Upper lobe of left lung (tissue), 6 donors: ENCODE measurements at places on chromosomes 12 and 14. TPM values are rescaled to one million over a fixed set of nuclear protein-coding genes. Genes with fewer than 3 reads are reported as not detected.

The HOXC6 gene
- total RNA-seq, result not detected

The SERPINA5 gene
- total RNA-seq, result 1.5 TPM

The ACOT6 gene
- not detected for total RNA-seq

The RD3L gene
- not detected for total RNA-seq

The MYO1H gene
- 0.17 TPM for total RNA-seq

The SLC39A5 gene
- total RNA-seq, result not detected

The IKZF4 gene
- 5.9 TPM for total RNA-seq

GRCh38 chr12:62296001-62296400 lies 35.8 kb downstream of the USP15 start:
- H3K36me3 ChIP-seq, result no peaks in the 10 kb centered on the region
- no peak overlapping the region for H3K27ac ChIP-seq
- no peaks in the 10 kb centered on the region for H3K27me3 ChIP-seq
- no peak for DNase-seq
- no peak overlapping the region for H3K4me3 ChIP-seq

DNA sequence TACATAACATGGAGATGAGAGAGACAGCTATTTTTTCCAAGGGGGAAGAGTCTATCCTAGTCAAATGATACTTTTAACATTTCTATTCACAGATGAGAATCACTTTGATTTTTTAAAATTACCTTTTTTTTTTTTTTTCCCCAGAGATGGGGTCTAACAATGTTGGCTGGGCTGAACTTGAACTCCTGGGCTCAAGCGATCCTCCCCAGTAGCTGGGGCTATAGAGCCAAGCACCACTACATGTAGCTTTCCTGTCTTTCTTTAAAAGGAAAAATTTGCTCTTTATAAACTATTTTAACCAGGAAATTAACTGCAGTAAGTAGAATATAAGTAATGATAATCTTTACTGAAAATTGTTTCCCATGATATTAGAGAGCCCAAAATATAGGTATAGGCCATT lies 3.3 kb downstream of the PRICKLE1 start:
- no peak overlapping the region for H3K4me3 ChIP-seq
- peaks cover 6% of the 10 kb centered on the region for H3K27me3 ChIP-seq
- no peaks in the 10 kb centered on the region for H3K36me3 ChIP-seq
- H3K4me1 ChIP-seq, result peaks cover 37% of the 10 kb centered on the region

DNA sequence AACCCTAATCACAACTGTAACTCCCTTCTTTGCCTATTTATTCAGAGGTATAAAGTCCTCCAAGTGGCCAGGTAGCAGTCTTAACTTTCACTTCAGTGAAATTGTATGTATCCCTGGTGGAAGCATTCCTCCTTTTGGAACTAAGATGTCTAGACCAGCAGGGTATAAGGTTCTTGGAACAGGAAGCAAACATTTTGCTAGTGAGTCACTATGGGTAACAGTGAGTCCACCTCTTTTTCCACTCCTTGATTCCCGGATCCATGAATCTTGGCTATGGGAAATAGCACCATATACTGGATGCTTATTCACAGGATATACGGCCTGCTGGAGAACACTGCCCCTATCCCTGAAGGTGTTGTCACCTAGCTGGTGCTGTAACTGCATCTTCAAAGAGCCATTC lies 80.2 kb downstream of the KCNA5 start:
- no peak for DNase-seq
- H3K4me1 ChIP-seq, result no peaks in the 10 kb centered on the region
- no peaks in the 10 kb centered on the region for H3K36me3 ChIP-seq
- no peaks in the 10 kb centered on the region for H3K27me3 ChIP-seq

DNA sequence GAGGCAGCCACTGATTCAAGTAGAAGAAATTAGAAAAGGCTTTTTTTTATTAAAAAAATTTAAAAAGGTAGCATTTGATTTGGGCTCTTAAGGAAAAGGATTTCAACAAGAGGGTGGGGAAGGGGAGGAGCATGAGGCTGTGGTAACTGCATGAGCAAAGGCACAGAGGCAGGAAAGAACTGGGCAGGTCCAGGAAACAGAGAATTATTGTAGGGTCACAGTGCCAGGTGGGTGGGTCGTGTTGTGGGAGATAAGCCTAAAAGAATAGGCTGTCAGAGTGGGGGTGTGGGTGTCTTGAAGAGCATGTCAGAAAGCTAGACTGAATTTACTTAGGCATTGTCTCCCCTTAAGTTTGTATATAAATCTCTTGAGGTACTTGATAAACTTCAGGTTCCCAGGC lies 7.8 kb downstream of the LIMA1 start:
- DNase-seq, result no peak
- no peak overlapping the region for H3K4me3 ChIP-seq
- H3K4me1 ChIP-seq, result peaks cover 42% of the 10 kb centered on the region

DNA sequence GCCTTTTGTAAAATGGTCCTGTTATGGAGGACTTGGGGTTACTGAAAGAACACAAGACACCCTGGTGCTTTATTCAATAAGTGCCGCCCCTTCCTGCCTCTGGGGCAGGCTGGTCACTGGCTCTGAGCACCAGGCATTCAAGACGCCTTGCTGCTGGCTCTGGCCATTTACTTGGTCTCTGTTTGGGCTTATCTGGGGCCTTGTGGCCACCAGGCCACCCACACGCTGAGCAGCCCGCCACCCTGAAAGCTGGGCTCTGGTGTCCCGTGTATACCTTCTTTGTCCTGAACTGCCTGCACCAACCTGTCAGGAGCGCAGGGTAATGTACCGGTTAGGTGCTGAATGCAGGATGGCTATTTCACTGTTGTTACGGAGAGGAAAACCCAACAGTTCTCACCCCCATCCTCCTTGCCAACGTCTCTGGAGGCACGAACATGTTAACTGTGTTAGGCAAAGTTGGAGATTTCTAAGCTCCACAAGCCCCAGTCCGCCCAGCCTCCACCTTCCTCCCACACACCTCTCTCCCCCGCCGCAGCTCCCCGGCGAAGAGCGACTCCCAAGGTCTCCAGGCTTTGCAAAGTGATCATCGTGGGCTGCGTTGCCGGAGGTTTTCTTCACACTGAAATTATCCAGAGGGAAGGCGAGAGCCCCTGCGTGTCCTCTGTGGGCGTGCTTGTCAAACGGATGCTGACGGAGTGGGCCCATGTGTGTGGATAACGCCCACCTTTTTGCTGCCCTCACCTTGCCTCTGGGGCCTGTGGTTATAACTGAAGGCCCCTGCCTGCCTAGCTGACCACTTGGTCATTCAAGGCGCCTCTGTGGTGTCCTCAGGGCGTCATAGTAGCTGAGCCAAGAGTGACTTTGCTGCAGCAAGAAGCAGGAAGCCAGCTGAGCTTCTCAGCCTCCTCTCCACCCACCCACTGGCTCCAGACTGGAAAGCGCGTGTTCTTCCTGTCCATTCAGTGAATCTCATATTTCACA lies 18.8 kb upstream of the BEGAIN start:
- H3K4me3 ChIP-seq, result no peak overlapping the region
- H3K27me3 ChIP-seq, result no peaks in the 10 kb centered on the region
- H3K27ac ChIP-seq, result no peak overlapping the region
- no peaks in the 10 kb centered on the region for H3K36me3 ChIP-seq

- H3K36me3 ChIP-seq, result no peaks in the 10 kb centered on the region
- no peak overlapping the region for H3K27ac ChIP-seq
- DNase-seq, result no peak
- no peak overlapping the region for H3K4me3 ChIP-seq
- no peaks in the 10 kb centered on the region for H3K4me1 ChIP-seq
Measured at GRCh38 chr12:117582135-117582784, 220.8 kb upstream of the NOS1 start.

DNA sequence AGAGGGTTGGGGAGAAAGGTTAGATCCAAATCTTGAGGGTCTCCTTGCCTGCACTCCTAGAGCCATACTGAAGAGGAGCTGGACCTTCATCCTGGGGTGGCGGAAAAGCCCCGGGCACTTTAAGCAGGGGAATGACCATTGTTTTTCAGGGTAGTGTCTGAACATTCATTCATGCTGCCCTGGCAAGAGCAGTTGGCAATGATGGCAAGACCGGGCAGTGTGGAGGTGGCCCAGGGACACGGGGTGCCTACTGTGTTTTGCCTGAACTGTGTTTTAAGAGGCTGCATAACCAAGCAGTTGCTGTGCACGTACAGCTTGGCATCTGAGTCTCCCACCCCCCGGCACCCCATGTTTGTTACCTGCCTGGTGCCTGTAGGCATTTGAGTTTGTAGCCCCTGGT lies 14.7 kb downstream of the TPCN1 start:
- no peak for DNase-seq
- H3K27me3 ChIP-seq, result no peaks in the 10 kb centered on the region
- H3K4me1 ChIP-seq, result peaks cover 56% of the 10 kb centered on the region

DNA sequence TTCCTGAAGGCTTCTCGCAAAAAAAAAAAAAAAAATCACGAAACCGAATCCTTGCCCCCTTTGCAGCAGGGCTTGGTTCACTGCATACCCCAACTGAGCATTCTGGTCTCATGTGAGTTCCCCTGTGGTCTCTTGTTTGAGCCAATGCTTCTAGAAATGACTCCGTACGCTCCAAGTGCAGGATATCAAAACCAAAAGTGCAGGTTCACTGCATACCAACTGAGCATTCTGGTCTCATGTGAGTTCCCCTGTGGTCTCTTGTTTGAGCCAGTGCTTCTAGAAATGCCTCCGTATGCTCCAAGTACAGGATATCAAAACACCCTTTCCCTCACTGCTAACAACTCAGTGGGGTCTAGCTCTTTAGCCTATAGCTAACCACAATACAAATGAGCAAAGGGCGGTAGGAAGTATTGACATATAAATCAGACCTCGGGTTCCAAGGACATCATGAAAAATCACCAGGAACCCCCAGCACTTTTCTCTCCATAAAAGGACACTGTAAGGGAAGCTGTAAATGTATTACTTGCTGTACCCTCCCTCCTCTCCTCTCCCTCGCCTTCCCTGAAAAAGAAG lies 206.3 kb upstream of the NOS1 start:
- no peaks in the 10 kb centered on the region for H3K4me1 ChIP-seq
- no peak overlapping the region for H3K4me3 ChIP-seq
- H3K27me3 ChIP-seq, result no peaks in the 10 kb centered on the region
- no peak for DNase-seq
- no peaks in the 10 kb centered on the region for H3K36me3 ChIP-seq

DNA sequence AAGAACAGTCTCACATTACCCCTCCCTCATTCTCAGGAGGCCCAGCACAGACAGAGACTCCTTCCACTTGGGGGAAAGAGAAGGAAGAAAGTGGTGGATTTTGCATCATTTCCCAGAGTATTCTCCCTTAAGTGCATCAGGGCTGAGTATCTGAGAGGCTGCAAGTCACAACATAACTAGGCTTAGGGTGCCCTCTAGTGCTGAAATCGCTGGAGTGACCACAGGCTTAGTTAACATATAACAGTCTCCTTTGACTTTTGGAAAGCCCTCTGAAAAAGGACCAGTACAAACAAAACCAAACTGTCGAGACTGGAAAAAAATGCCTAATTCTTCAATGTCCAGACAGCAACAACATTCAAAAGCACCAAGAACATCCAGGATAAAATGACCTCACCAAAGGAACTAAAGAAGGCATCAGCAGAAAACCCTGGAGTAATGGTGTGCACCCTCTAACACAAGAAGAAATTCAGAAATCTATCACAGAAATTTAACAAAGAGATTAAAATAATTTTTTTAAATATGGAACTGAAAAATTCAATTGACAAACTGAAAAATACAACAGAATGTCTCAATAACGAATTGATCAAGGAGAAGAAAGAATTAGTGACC lies 412.3 kb downstream of the RPS29 start:
- no peaks in the 10 kb centered on the region for H3K36me3 ChIP-seq
- no peak overlapping the region for H3K27ac ChIP-seq
- DNase-seq, result peak; percentile 58
- H3K27me3 ChIP-seq, result no peaks in the 10 kb centered on the region
- no peak overlapping the region for H3K4me3 ChIP-seq

- H3K4me1 ChIP-seq, result peaks cover 5% of the 10 kb centered on the region
- H3K4me3 ChIP-seq, result no peak overlapping the region
- no peaks in the 10 kb centered on the region for H3K27me3 ChIP-seq
- no peak for DNase-seq
- no peak overlapping the region for H3K27ac ChIP-seq
- H3K36me3 ChIP-seq, result peaks cover 2% of the 10 kb centered on the region
Measured at GRCh38 chr12:71871116-71871515, 31.6 kb downstream of the TBC1D15 start.

GRCh38 chr12:65594409-65594808 lies 229.9 kb upstream of the HMGA2 start:
- no peak overlapping the region for H3K27ac ChIP-seq
- H3K4me1 ChIP-seq, result no peaks in the 10 kb centered on the region
- no peaks in the 10 kb centered on the region for H3K27me3 ChIP-seq
- DNase-seq, result no peak
- H3K4me3 ChIP-seq, result no peak overlapping the region

- no peaks in the 10 kb centered on the region for H3K27me3 ChIP-seq
- H3K36me3 ChIP-seq, result no peaks in the 10 kb centered on the region
- no peak overlapping the region for H3K27ac ChIP-seq
- no peak overlapping the region for H3K4me3 ChIP-seq
Measured at GRCh38 chr14:81120501-81120900, 100.3 kb downstream of the GTF2A1 start.

DNA sequence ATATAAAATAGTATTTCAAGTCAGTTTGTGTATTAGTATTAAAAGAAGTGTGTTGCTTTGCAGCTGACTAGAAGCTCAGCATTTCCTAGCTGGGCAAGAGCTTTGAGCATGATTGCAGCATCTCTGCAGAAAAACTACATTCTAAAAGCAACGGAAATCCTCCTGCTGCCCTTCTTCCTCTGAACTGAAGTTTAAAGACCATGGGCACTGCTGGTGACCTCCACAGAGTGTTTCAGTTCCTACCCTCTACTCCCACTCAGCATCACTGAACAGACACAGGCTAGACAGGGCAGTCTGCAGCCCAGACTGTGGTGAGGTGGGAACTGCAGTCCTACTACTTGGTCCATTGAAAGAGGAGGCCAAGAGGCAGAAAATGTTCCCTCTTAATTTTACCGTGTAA lies 59.0 kb downstream of the FAR2 start:
- no peaks in the 10 kb centered on the region for H3K36me3 ChIP-seq
- no peaks in the 10 kb centered on the region for H3K4me1 ChIP-seq
- no peaks in the 10 kb centered on the region for H3K27me3 ChIP-seq
- no peak for DNase-seq
- H3K4me3 ChIP-seq, result no peak overlapping the region

- no peak overlapping the region for H3K27ac ChIP-seq
- no peaks in the 10 kb centered on the region for H3K4me1 ChIP-seq
- H3K27me3 ChIP-seq, result no peaks in the 10 kb centered on the region
- DNase-seq, result no peak
Measured at GRCh38 chr12:39103552-39104165, 198.3 kb upstream of the CPNE8 start.
